ENCODE measurements at places on chromosomes 16 and 17.
A peak's percentile ranks its signal among the peaks of the same experiment; 100 is the strongest.

DNA sequence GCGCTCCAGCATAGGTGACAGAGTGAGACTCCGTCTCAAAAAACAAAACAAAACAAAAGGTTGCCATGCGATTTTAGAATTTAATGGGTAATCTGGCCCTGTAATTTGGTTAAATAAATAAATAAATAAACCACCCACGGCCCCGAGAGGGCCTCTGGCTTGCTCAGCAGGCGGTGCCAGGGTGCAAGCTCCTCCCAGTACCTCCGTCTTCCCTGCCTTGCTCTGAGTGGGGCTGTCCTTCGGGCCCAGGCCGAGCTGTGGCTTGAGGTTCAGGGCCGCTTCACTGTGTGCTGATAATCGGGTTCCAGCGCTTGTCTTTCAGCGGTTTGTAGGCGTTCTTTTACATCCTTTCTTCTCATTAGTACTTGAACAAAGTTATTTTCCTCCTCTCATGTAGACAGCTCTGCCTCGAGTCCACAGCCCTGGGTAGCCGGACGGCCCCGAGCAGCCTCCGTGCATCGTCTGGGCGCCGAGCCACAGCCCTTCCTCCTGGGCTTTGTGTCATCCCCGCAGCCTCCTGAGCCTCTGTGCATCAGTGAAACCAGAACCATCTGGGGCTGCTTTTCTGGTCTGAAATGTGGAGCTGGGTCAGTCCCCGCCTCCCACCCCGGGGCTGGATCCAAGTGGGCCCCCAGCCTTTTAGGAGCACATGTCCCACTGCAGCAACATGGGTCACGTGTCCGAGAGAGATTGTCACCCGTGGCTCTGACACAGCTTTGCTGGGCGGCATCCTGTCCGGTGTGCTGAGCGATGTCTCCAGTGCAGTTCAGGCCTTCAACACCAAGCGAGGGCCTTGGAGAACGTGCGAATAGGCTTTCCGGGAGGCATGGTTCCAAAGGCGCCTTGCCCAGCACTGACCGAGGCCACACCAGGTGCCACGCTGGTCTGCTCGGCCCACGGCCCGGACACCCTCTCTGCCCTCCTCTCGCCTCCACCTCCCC is 157.4 kb upstream of the CHMP6 start:
- peak; percentile 91 for DNase-seq

GRCh38 chr16:11203111-11203623 is 52.8 kb downstream of the SOCS1 start:
- no peak for DNase-seq

DNA sequence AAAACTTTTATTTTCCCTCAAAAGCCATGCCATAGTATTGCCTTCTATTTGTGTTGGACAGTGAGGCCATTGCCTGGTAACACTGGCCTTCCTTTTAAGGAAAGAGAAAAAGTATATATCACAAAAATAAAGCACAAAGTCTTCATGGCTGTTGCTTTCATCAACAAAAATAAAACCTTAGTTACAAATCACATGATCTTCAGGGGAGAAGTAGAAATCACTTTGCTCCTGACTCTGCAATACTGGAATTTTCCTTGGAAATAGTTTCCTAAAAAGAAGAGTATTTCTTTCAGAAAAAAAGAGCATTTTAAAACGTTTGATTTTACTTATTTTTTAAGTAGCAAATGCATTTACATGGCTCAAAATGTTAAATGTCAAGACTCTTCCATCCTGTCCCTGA is 41.9 kb downstream of the FAM20A start:
- DNase-seq: no peak

DNA sequence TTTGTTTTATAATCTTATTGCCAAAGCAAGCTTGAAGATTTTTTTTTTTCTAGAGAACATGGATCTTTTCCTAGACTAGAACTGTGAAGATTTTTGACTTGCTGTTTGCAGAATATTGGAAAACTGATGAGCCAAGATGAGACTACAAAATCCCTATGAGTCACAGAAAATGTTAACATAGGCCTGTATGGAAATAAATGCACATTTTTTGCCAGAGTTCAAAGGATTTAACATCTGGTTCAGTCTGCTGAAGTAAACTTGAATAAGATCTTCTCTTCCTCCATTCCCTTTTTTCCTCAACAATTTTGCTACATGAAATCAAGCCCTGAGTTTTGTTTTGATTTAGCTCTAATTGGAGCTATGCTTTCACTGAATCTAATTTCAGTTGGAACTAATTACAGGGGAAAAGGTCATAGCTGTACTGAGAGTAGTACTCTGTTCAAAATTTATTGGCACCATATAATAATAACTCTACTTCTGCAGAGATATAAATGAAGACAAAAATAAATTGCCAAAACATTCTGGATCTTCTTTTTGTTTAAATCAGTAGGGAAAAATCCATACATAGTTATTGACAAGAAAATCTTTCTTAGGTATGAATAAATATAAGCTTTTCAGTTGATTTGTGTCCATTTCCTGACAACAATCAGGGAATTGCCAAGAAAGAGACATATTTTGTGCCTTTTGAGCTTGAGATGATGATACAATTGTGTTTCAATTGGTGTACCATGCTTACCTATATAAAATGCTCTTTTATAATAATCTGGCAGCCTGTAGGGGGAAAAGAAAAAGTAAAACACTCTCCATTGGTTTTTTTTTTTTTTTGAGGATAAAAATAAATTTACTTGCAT is 387.5 kb upstream of the GOT2 start:
- DNase-seq: no peak

GRCh38 chr17:48174833-48175523 is 67.4 kb downstream of the SNX11 start:
- DNase-seq: no peak

- no peak for DNase-seq
Observed at GRCh38 chr16:22763437-22764080, 50.4 kb upstream of the HS3ST2 start.

- no peak for DNase-seq
Observed at GRCh38 chr16:25966172-25967097, 274.7 kb downstream of the HS3ST4 start.

GRCh38 chr16:68668266-68668665 is 23.2 kb downstream of the CDH3 start:
- peak; percentile 54 for DNase-seq

DNA sequence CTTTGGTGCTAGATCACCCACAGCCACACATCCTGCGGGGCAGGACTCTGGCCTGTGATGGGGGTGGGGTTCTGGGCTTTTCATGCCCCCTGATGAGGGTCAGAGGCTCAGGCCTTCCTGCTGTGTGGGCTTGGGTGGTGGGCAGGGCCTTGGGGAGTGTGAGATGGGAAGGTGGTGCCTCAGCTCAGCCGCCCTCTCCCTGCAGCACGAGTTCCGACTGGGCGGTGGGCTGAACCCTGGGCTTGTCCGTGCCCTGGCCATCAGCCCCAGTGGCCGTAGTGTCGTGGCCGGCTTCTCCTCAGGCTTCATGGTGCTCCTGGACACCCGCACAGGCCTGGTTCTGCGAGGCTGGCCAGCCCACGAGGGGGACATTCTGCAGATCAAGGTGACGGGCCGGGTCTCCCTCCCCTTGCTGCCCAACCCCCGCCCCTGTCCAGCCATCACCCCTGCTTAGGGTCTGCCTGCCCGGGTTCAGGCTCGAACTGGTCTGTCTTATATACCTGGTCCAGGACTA is 6.8 kb upstream of the SERPINF2 start:
- no peak for DNase-seq

DNA sequence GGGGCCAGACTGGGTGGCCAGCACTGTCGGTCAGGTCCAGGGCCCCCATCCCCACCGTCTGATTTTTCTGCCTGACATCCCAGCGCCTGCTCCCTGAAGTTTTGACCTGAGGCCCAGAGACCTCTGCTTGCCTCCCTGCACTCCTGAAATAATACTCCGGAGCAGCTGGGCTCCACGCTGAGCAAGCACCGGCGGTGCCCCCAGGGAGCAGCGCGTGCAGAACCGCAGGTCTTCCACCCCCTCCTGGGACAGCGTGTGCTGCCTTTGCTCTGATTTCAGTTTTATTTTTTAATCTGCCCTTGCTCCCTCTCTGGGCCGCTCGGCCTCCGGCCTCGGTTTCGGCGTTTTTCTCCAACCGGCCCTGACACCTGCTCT is 132.4 kb upstream of the GSE1 start:
- DNase-seq: no peak

DNA sequence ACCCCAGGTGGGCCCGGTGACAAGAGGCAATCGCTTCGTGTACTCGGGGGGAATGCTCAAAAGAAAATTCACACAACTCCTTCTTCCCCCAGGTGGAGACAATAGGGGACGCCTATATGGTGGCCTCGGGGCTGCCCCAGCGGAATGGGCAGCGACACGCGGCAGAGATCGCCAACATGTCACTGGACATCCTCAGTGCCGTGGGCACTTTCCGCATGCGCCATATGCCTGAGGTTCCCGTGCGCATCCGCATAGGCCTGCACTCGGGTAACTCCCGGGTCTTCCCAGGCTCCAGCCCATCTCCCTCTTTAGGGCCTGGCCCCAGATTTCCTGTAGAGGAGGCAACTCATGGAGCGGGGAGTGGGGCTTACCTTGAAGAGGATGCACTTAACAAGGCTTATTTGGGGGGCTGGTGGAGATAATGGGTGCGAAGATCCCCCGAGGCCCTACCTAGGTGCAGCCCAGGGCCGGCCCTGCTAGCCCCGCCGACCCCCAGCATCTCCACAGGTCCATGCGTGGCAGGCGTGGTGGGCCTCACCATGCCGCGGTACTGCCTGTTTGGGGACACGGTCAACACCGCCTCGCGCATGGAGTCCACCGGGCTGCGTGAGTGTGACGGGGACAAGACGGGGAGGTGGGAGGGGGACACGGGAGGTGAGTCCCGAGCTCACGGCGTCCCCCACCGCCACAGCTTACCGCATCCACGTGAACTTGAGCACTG is 13.0 kb downstream of the GUCY2D start:
- DNase-seq: no peak

DNA sequence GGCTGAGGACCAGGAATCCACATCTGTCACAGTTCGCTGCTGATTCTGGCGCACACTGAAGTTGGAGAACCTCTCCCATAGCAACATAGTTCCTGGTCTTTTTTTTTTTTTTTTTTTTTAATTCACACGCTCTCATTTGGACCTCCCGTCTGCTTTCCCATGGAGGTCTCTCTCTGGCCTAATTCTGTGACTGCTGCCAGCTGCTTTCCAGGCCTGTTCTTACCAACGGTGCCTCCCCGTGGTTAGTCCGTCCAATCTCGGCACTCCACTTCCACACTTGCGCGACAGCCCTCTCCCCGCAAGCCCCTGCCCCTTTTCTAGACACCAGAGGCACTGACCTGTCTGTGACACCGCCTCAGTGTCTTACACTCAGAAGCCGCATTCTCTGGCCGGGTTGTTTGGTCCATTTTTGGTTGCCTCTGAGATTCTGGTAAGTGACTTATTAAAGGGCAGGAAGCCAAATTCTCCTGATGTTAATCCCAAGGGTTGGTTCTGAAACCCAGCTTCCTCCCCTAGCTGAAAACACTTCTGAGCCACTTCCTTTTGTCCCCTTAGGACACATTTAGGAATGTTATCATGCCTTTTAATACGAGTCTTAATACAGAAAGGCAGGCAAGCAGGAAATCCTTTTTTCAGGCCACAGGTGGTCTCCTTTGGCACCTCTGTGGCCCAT is 1.1 kb upstream of the AKTIP start:
- DNase-seq: peak; percentile 35

DNA sequence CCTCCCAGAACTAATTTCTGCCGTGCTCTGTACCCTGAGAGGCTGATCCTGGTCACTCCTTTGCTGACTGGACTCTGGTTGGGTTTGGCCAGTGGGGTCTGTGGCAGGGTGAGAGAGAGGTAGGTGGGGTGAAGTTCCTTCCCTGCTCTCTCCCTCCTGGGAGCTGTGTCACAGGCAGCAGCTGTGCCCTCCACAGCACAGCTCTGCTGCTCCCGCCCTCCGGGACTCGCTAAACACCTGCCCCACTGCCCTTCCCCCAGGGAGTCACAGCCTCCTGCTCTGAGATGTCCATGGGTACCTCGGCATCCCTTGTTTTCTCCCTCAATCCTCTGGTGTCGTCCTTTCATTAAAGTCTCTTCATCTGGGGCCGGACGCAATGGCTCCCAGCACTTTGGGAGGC is 66.4 kb downstream of the SRCIN1 start:
- no peak for DNase-seq

GRCh38 chr16:19583665-19584300 is 28.3 kb downstream of the VPS35L start:
- DNase-seq: peak; percentile 25

- DNase-seq: no peak
Observed at GRCh38 chr17:66426397-66427033, 124.1 kb downstream of the PRKCA start.

GRCh38 chr17:1286379-1287106 is 7.1 kb downstream of the TRARG1 start:
- DNase-seq: no peak

GRCh38 chr17:21163101-21163500 is 36.3 kb downstream of the DHRS7B start:
- DNase-seq: no peak

DNA sequence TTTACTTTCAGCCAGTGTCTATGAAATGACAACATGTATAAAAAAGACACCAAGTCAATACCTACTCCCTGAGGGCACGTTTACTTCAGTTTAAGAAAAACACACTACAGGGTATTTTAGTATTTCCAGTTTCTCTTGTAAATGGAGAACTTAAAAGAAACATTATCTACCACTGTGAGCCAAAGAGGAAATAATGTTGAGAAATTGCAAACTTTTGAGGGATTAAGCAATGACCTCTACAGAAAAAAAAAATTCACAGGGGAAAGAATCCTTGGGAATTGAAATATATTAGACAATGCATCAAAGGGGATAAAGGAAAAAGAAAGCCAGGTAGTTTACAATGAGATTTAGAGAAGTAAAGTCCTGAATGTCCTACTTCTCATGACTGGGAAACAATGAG is 126.0 kb downstream of the KCNJ2 start:
- no peak for DNase-seq

GRCh38 chr16:4139968-4140367 is 23.7 kb upstream of the ADCY9 start:
- no peak for DNase-seq

DNA sequence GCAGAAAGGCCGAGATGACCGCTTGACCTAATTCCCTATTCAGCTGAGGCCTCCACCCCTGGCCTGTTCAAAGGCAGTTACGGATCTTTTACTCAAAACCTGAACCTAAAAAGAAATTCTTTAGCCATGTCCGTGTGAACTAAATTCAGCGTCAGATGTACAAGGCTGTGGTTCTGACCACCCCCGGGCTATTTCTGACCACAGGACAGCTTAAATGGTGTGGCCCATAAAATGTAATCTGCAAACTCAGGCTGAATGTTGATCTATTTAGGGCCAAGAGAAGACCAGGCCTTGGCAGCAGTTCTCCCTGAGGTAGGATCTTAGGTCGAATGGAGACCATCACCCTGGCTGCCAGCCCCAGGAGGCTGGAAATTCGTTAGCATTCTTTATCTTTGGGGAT is 485.5 kb downstream of the WWOX start:
- DNase-seq: no peak

GRCh38 chr16:53081032-53081424 is 26.2 kb downstream of the CHD9 start:
- DNase-seq: no peak

DNA sequence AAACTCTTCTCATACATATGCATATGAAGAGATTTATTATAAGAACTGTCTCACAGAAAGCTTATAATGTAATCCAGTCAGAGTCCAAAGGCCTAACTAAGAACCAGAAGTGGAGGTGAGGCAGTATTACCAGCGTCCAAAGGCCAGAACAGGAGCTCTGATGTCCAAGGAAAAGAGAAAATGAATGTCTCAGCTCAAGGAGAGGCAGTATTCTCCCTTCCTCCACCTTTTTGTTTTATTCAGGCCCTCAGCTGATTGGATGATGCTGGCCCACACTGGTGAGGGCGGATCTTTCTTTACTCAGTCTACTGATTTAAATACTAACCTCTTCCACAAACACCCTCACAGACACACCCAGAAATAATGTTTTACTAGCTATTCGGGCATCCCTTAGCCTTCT is 43.4 kb downstream of the FBXL20 start:
- DNase-seq: no peak

- DNase-seq: no peak
Observed at GRCh38 chr16:67707210-67707609, 11.9 kb downstream of the GFOD2 start.

All from AG08395 (cell line).